ENCODE measurements at places on chromosomes 3 and 15. TPM values are rescaled to one million over a fixed set of nuclear protein-coding genes. Genes with fewer than 3 reads are reported as not detected.

The TEX9 gene
- 0.21 TPM for polyA plus RNA-seq

The GRM2 gene
- polyA plus RNA-seq = 0.11 TPM

The GABRB3 gene
- polyA plus RNA-seq = 0.42 TPM

The CCDC80 gene
- polyA plus RNA-seq = 39.7 TPM

The PSTPIP1 gene
- polyA plus RNA-seq = 2.9 TPM

The GASK1A gene
- polyA plus RNA-seq = 0.47 TPM

The PROS1 gene
- 20.4 TPM for polyA plus RNA-seq

The A4GNT gene
- polyA plus RNA-seq = not detected

DNA sequence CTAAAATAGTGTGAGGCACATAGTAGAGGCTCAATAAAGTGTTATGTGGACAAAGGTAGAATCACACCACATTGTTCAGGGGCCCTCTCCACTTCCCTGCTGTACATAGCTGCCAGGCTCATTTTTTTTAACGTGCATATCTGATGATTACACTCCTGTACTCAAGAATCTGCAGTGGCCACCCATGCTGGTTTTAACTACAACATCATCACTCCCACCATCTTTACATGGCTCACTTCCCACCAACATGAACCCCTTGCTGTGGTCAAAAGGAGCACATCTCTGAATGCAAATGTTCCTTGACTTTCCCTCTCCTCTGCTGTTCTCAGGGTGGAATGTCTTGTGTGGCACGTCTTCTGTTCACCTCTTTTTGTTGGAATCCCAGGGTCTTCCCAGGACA lies 76.7 kb downstream of the FEM1B start:
- no peak for DNase-seq

- DNase-seq = no peak
Observed at GRCh38 chr3:79038636-79039035, 729.2 kb downstream of the ROBO1 start.

DNA sequence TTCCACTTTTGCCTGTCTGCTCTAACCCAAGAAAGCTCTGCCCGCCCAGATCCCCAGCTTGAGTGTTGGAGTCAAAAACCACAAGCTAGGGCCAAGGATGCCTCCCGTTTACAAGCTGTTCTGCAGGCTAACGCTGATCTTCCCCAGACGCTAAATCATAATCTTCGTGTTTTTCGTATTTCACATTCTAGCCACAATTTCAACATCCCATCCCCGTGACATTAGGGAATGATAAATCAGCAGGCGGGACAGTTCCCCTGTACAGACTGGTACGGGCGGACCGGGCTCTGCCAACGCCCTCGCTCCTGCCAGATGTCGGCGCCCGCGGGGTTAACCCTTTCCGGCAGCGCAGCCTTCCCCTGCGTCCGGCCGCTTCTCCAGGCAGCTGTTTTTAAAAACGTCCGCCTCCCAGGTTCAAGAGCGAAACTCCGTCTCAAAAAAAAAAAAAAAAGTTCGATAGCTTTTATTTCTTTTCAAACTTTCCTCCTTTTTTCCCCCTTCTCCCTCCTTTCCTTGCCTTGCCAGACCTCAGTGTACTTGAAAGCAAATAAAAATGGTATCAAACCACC lies 81.0 kb upstream of the BNC1 start:
- no peak for DNase-seq

DNA sequence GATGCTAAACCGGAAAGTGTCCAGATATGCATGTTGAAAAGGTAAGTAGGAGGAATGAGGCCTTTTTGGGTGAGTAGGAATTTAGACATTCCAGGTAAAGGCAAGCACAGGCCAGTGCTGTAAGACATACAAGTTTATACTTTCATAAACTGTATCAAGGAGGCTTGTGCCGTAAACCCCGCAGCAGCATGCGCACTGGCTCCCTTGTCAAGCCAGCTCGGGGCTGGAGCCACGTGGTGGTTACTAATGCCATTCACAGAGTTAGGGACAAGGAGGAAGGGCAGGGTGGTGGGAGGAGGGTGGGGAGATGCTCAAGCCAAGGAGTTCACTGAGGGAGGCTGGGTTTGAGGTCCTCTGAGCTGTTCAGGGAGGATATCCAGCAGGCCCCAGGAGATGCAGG lies 35.8 kb downstream of the PLD1 start:
- no peak for DNase-seq

- DNase-seq = no peak
Observed at GRCh38 chr15:28935316-28935715, 49.5 kb downstream of the APBA2 start.

DNA sequence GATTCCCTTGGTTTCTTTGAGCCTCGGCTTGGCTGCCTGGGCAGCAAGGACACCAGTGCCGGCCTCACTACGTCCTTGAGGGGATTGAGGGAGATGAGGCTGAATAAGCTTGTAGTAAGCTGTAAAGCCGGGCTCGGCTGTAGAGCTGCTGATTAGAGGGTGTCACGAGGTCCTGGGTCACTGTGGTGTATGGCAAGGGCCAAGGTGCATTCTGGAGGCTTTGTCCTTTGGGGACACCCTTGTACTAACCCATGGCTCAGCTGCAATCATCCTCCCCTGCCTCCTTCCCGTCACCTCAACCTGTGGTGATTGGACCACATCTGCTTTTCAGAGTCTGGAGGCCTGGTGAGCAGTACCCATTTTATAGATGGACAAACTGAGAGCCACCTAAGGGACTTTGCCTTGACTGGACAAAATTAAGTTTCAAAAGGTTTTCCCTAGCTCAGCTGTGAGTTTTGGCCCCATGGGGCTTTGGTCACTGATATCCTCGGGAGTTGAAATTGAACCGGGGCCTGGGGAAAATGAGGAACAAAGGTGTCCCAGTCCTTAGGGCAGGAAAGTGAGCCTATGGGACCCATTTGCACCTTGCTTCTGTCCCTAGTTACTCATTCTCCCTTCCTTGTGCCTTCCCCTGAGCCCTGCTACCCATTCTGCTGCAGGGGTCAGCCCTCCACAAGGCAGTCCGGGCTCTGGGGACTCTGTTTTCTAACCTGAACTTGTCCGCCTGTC lies 2.4 kb downstream of the SLC6A6 start:
- no peak for DNase-seq

DNA sequence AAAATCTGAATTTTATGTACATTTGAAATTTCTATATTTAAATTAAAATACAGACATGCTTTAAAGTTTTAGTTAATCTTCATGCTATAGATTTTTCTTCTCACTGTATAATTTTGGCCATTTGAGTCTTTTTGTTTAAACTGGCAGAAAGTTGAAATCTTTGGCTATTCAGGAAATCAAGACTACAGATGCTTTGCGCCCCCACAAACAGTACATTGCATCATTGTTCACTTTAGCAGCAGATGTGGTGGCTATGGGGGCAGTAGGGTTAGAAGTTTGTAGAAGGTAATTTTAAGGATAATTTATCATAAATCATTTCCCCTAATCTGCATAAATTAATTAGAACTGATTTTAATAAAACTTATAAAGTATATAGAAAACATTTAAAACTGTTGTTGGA lies 20.9 kb downstream of the SPPL2A start:
- DNase-seq = no peak

- DNase-seq = no peak
Observed at GRCh38 chr15:35112346-35112745, 27.3 kb upstream of the NANOGP8 start.

DNA sequence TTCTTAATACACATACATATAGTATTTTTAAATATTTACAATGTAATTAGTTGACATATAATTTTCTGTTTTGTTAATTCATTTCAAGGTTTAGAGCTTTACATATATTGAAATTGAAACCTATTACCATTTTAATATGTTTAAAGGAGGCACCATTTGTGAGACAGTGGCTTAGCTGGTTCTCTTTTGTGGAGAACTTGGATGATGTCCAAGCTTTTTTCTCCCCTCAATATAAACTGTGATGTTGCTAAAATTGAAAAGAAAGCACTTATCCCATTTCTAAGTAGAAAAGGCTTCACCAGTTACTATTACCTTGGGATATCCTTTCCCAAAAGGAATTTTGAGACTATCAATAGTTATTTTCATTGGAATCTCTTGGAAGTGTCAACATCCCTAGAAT lies 707.2 kb downstream of the NTRK3 start:
- no peak for DNase-seq

Data from heart left ventricle (tissue), 16 donors.